Stimulated activated CD8-positive, alpha-beta memory T cell treated with anti-CD3 and anti-CD28 coated beads, Interleukin-7, amount 100 ng/mL, for 48 hours (primary cell): ENCODE measurements at places on chromosomes 12 and 14.

DNA sequence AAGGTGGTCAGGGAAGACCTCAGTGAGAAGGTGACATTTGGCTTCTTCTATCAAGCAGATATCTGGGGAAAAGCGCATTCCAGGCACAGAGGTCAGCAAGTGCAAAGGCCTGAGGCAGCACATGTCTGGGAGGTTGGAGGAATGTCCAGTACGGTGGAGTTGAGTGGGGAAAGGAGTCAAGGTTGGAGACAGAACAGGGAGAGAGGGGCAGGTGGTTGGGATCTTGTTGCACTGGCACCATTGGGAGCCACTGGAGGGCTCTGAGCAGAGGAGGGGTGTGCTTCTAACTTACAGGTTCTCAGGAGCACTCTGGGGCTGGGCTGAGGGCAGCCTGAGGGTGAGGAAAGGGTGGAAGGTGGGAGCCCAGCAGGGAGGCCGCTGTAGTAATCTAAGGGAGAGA, 52.1 kb downstream of the EID3 start:
- no peak for DNase-seq

GRCh38 chr12:131894313-131894860, at the start of gene ULK1:
Gene ULK1 (plus strand): TSS chr12:131894622. CDS start chr12:131895002, 380 bp downstream.
- peak; percentile 83 for DNase-seq

DNA sequence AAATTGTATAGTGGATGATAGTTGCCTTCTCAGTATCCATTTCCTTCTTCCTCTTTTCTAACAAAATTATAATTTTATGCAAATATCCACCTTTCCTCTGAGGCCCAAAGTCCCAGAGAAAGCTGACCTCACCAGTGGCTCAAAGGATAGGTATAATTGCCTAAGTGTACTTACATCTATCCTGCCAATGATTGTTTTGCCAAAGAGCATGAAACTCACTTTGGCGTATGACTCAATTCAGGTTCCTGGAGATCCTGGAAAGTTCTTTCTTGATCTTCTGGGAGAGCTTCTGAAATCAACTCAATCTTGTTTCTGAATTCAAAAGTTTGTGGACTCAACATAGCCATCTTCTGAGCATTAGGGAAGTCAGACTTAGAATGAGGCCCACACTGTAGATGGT, 10.5 kb upstream of the RBM25 start:
- no peak for DNase-seq

GRCh38 chr14:86532219-86532618, 1002.3 kb downstream of the FLRT2 start:
- no peak for DNase-seq

GRCh38 chr12:90333939-90334338, 621.0 kb downstream of the CCER1 start:
- no peak for DNase-seq

GRCh38 chr12:109685574-109686447, 27.8 kb upstream of the FAM222A start:
- DNase-seq, result no peak

DNA sequence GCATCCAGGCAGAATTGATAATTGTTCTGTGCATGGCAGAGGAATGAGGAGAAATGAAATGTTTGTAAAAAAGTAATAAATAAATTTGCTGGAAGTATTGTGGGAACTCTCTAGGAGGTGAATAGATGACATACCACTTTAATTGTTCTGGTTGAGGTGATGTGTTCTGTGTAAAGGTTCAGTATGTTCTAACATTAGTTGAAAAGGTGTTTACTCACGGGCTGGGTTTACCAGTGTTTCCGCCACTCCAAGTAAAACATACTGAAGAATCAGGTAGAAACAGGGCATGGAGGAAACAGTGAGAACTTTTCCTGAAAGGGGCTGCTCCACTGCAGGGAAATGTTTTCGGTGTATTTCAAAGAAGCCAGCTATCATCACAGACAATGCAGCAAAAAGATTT, 53.3 kb downstream of the SLC15A5 start:
- no peak for DNase-seq

DNA sequence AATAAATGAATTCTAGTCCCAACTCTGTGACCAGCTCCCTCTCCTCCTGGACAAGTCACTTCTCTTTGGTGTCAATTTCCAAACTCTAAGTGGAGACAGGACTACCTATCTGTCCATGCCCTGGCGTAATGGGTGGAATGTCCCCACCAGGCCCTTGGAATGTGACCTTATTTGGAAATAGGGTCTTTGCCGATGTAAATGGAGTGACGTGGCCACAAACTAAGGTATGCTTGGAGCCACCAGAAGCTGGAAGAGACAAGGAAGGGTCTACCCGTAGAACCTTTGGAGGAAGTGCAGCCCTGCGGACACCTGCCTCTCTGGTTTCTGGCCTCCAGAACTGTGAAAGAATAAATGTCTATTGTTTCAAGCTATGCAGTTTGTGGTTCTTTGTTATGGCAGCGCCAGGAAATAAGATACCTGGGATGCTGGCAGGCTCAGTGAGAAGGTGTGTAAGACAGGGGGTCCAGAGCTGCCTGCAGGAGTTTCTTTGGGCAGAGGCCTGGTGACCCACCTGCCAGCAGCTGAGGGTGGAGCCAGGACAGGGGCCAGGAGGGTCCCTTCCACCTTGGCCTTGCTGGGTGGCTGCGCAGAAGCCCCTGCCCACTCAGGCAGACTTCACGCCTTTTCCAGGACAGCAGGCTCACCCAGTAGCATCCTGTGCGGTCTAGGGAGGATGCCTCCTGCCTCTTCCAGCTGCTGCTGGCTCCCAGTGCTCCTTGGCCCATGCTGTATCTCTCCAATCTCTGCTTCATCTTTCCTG, 45.8 kb downstream of the ARL6IP4 start:
- DNase-seq, result no peak

GRCh38 chr14:70525691-70526090, 9.1 kb downstream of the ADAM20 start:
- no peak for DNase-seq

DNA sequence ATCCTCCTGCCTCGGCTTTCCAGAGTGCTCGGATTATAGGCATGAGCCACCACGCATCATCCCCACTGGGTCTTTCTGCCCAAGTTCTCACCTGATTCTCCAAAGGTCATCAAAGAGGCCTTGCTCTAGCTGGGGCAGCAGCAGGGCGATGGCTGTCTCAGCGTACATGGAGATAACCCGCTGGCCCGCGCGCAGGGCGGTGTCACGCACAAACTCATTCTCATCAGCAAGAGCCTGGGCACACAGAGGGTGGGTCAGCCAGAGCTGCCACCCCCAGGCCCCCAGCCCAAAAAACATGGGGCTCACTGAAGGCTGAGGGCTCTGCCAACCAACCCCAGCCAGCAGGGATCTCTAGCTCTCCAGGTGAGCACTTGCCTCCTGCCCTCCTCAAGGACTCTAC, 27.7 kb upstream of the RAB35 start:
- DNase-seq, result no peak

- no peak for DNase-seq
Observed at GRCh38 chr12:18861287-18861858, 123.5 kb downstream of the CAPZA3 start.

DNA sequence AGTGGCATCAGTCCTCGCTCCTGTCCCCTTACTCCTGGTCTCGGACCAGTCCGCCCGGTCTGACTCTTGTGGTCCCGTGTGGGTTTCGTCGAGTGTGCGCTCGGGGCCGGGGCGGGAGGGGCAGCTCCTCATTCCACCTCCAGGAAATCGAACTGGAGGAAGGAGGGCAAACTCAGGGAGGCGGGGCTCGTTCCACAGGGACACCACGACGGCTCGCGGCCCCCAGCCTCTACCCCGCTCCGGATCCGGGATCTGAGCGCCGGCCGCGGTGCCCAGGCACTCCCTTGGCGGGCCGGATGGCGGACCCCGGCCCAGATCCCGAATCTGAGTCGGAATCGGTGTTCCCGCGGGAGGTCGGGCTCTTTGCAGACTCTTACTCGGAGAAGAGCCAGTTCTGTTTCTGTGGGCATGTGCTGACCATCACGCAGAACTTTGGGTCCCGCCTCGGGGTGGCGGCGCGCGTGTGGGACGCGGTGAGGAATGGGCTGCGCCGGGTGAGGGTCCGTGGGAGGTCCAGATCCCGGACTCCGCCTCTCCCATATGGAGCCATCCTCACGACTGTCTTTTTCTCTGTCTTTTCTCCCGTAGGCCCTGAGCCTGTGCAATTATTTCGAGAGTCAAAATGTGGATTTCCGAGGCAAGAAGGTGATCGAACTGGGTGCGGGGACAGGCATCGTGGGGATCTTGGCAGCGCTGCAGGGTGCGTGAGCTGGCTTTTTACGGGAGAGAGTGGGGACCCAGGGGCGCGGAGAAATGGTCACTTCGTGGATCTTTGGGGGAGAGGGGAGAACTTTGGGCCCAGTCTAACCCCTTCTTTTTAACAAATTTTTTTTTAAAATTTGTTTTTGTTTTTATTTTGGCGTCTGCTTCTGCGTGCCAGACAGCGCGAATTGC, at the start of gene EEF1AKMT3:
Gene EEF1AKMT3 (plus strand): TSS at position 186 of the 894 bp plus-strand sequence. CDS start 111 bp downstream, at position 297.
- no peak for DNase-seq

DNA sequence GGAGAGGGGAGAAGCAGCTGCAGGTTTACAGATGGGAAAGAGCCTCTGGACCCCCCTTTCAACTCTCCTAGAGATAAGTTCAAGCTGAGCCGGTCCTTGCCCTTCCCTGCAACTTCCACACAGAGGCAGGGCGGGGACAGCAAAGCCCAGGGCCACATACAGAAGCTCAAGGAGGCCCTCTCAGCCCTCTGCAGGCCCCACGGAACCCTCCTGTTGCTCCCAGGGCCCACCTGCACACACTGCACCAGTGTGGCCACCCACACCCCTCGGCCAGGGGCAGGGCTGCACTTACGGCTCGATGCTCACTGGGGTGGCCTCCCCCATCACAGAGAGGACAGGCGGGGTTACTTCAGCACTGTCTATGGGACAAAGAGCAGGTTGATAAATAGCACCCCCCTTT, 13.0 kb upstream of the PNMA1 start:
- DNase-seq, result no peak

GRCh38 chr12:32542428-32543229, 136.5 kb upstream of the DNM1L start:
- DNase-seq, result no peak

- no peak for DNase-seq
Observed at GRCh38 chr12:26156201-26156871, 31.5 kb upstream of the BHLHE41 start.

- no peak for DNase-seq
Observed at GRCh38 chr12:124501112-124501561, 66.3 kb downstream of the NCOR2 start.

- no peak for DNase-seq
Observed at GRCh38 chr14:50677527-50678063, 9.5 kb upstream of the SAV1 start.

GRCh38 chr14:93525696-93526451, 95.1 kb downstream of the UNC79 start:
- DNase-seq, result no peak

DNA sequence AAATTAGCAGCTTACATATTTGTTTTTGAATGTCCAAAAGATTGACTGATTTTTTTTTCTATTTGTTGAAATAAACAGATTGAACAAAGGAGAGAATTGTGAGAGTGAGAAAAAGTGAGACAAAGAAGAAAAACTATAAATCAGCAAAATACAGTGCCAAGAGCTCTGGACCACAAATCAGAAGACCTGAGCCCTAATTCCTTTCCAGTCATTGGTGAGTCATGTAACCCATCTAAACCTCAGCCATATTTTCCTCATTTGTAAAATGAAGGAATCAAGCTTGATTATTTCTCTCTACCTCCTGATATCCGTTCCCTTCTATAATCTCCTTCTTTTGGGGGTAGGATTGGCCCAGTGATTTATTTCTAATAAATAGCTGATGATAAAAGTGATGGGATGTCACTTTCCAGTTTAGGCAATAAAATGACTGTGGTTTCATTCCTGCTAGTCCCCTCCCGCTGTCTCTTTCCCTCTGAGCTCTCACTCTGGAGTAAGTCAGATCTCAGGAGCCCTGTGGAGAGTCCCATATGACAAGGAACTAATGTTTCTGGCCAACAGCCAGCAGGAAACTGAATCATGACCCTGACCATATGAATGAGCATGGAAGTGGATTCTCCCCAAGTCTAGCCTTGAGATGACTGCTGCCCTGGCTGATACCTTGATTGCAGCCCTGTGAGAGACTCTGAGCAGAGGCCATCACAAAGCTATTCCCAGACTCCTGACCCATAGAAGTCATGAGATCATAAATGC, 218.9 kb downstream of the ACSS3 start:
- DNase-seq, result no peak

GRCh38 chr12:103657331-103657730, 70.3 kb downstream of the STAB2 start:
- no peak for DNase-seq

DNA sequence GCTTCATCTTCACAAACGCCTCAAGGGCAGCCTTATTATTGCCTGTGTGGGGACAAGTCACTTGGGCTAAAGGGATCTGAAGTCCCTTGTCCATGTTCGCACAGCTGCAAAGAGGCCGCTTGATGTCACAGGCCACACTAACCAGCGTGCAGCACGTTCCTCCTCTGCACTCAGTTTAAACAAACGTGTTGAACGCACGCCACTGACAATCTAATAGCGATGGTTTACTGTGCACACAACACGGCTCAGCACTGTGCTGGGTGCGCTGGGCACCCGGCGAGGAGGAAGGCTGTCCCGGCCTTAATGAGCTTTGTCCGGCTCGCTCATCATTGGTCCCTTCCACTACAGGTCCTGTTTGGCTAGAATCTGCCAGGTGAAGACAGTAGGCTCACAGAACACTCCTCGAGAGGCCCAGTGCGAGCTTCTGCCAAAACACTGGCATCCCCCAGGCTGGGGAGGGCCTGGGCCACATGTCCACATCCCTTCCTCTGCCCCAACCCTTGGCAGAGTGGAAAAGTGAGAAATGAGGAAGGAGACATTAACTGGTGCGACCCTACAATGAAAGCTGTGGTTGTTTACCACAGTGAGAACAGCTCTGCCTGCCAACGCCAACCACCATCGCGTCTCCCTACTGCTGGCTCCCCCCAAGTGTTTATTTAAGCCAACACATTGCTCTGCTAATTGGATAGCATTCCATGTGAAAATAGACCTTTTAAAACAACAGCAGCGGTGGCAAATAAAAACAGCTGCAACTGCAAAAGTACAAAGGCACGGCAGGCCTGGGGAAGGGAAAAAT, 113.2 kb downstream of the RBM19 start:
- DNase-seq, result no peak

DNA sequence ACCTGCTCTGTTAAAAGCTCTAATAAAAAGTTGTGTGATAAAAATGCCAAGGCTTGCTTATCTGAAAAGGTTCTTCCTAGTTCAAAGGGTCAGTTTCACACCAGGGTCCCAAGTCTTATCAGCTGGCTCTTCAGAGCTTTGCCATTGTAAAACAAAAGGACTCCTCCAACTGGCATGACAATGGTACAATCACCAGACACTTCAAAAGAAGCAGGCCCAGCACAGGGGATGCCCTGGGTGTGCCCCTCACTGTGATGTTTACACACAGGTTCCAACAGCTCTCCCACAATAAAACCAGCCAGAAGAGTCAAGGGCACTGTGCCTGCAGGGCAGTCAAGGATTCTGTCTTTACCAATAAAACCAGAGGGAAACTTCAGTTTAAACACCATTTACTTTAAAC, 78.7 kb downstream of the PRICKLE1 start:
- DNase-seq, result no peak

DNA sequence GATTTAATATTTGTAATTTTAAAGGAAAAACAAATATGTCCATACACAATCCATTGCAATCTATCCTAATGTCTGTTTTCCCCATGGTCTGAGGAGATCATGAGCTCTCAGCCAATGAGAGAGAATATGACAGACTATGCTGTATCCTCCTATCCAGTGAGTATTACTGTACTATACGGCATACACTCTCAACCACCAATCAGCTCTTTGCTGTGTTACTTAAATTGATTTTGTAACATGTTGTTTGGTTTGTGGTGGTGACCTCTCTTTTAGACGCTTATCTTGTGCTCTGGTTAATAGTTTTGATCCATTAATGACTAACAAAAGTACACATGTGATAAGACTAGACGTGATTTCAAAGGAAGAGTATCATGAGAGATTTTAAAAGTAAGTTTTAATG, 231.5 kb upstream of the FOXN3 start:
- DNase-seq, result no peak

- no peak for DNase-seq
Observed at GRCh38 chr12:26572137-26572536, 260.9 kb downstream of the ITPR2 start.
